EL (cell line): ENCODE measurements at places on chromosomes 16 and 17.

DNA sequence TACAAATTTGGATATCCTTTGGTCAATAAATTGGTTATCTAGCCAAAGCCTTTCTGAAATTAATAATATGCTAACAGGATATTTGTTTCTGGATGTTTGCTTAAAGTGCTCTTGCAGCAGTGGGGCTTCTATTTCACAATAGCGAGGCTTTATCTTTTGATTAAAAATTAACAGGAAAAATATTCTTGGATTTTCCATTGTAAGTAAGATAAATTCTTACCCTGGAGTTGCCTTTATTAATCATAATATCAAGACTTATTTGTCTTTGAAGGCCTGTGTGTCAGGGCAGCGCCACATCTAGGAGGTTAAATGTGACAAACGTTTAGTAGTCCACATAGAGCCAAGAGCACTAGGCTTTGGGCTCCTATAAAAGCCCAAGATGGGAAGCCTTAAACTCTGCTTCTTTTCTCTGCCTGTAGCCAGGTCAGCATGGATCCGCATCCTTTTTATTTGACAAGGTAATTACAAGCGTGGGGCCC, 5.3 kb downstream of the TMEM97 start:
- no peak for DNase-seq

DNA sequence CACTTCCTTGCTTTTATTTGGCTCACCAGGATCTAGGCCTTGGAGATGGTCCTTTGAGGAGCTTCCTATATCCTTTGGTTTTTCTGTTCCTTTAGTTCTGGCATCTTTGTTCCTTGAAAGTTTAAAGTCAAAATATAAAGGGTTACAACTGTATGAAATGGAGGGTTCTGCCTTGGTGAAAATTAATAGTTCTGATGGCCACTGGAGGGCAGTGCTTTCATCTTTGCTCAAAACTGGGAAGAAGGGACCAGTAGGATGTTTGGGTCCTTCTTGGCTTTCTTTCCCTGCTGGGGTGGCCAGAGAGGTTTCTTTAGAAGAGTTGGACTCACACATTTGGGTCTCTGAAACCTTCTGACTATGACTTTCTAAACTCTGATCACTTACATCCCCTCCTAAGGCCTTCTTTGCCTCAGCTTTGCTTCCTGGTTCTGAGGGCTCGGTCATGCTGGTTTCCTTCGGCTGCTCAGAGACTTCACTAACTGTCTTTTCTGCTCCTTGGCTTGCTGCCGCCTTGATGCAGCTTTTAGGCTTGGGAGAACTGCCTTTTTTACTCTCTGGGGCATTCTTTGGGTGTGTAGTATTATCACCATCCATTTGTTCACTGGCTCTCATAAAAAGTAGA, 10.9 kb upstream of the ITGA2B start:
- peak; percentile 31 for DNase-seq

- DNase-seq = no peak
Observed at GRCh38 chr17:892958-893357, 86.6 kb downstream of the NXN start.

- no peak for DNase-seq
Observed at GRCh38 chr17:42857389-42857788, 6.4 kb downstream of the AOC3 start.

DNA sequence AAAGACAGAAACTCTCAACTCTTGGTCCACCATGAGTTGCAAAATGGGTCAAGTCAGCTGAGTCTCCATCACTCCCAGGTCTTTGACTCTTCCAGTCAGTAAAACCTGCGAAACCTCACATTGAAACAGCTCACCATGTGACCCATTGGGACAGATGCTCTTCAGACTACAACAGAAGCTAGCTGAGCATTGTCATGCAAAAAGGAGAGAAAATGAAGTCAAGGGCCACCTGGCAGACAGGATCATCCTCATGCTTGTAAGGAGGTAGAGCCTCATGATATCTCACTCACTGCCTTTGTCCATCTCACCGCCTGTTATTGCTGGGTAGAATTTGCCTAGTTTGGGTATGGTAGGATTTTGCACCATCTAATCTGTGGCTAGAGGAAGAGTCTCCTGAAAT, 50.2 kb downstream of the MAF start:
- DNase-seq = no peak

GRCh38 chr17:44759916-44760243, 1.1 kb downstream of the ADAM11 start:
- DNase-seq = no peak

DNA sequence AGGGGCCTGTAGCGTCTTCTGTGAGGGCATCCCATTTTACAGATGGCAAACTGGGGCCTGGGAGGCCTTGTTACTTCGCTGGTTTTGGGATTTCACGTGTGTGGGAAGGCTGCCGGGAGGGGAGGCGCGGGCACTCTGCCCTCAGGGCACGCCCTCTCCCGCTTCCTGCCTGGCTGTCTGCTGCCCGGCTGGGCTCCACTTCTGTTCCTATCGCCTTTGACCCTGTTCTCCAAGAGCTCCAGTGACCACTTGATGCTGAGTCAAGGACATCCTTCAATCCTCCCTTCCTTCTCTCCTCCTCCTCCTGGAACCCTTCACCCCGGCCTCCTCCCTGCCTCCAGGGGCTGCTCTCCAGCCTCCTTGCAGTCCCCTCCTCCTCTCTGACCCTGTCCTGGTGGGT, 16.0 kb downstream of the SPNS3 start:
- DNase-seq = no peak

DNA sequence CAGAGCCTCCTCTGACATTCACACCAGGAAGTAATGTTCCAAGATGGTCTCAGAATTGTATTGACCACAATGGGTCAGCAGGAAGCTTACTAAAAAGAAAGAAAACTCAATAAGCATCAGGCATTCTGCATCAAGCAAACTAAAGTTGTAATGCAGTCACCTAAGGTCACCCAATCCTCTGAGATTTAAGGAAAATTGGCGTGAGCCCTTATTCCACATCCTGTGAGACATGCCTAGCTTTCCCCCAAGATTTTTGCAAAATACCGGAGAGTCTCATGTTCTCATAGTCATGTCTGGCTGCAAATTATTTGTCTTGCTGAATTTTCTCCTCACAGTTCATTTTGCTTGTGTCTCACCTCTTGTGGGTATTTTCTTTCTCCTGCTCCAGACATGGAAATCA, 417.1 kb upstream of the SOX9 start:
- no peak for DNase-seq

DNA sequence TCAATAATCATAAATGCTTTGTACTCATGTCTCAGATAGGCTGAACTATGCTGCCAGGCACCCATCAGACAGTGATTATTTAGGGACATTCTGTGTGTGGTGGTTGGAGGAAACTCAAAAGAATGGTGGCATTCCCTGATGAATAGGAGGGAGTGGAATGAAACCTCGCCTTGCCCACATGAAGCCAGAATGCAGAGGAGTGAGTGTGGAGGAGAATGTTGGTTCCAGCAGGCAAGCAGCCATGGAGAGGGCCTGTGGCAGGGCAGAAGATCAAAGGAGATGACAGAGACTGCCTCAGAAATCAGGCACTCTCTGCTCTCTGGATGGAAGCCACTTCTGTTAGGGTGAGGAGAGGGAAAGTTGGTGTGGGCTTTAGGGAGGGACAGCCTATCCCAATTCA, 22.5 kb downstream of the KCTD19 start:
- DNase-seq = peak; percentile 15

GRCh38 chr17:47295874-47296255, 27.9 kb upstream of the EFCAB13 start:
- no peak for DNase-seq

DNA sequence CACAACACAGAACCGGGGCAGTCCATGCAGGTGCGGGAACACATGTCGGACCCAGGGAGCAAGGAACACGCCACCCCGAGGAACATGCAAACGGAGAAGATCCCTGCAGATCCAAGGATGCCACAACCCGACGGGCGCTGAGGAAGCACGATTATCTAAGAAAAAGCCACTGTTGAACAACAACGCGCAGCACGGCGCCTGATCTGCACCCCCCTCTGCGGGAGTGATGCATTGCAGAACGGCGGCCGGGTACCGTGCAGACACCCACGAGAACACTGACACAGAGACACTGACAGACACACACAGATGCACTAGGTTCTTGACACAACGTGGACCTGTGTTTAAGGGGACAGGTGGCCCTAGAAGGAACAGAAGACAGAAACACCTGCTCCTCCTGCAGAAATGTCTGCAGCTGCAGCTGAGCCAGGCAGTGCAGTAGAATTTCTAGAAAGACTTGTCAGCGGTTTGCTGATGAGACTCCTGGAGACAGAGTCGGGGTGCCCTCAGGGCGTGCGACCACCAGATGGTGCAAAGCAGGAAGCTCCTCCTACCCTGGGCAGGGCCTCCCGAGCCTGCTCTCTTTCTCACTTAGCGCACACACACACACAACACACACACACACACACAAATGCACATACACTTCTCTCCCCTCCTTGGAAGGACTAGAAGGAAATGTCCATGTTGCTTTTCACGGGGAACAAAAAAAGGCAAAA, 7.5 kb downstream of the NPTX1 start:
- no peak for DNase-seq

DNA sequence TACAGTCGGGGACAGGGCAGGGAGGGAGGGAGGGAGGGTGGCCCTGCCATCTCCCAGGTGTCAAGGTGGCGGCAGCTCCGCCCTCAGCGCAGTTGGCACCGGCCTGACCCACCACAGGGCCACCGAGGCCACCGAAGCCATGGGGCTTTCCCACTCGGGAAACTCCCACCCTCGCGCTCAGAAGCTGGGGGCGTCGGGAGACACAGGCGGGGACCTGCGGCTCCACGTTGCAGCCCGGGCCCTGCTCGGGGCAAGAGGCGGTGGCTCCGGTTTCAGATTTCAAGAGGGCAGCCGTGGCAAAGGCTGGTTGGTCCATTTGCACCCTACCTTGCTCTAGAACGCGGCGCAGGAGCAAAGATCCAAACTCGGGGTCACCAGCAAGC, 544 bp downstream of the CYB561 start:
- no peak for DNase-seq

GRCh38 chr16:11571549-11571948, 15.2 kb downstream of the LITAF start:
- DNase-seq = no peak

GRCh38 chr16:55233464-55233863, 90.5 kb upstream of the IRX6 start:
- DNase-seq = no peak

GRCh38 chr17:7437369-7437863, 1.9 kb upstream of the FGF11 start:
- DNase-seq = no peak

DNA sequence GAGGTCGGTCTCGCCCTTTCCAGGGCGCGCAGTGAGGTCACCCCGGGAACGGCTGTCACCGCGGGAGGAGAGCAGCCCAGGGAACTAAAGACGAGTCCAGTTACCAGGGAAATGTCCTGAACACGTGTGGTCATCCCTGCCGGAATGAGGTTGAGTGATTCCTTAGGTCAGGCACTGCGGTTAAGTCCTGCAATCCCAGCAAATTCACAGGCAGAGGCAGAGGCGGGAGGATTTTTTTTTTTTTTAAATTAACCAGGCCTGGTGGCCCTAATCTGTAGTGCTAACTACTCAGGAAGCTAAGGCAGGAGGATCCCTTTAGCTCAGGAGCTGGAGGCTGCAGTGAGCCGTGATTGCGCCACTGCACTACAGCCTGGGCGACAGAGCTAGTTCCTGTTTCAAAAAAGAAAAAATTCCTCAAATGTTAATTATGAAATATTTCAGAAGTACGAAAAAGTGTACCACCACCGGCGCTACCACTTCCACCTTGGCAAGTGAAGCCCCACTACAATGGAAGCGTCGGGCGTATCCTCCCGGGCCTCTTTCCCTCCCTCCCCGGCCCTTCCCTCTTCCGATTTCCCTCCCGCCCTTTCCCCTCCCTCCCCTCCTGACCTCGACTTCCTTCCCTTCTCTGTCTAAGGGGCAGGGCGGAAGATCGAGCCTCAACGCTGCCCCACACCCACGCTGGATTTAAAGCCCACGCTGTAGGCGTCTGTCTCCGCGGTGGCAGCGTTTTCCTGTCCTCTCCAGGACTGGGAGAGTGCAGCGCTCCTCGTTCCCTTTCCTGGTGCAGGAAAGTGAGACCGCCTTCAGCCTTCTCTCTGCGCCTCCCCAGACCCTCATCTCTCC, 27.3 kb downstream of the SLFN11 start:
- DNase-seq = peak; percentile 69

GRCh38 chr16:57444711-57445110, 2.5 kb downstream of the CIAPIN1 start:
- DNase-seq = no peak

- no peak for DNase-seq
Observed at GRCh38 chr16:81505011-81505661, 60.5 kb downstream of the CMIP start.
